A549 treated with CpdA at 1 μM for 4 hours (cell line): ENCODE measurements at places on chromosomes 12 and 14. TPM values are rescaled to one million over a fixed set of nuclear protein-coding genes. Genes with fewer than 3 reads are reported as not detected.

Gene SART3
- total RNA-seq, result 41.3 to 50.5 TPM (median 42.2 TPM) in 5 replicates

Gene LRP1-AS
- not detected in 5 replicates for total RNA-seq

Gene MIP
- total RNA-seq, result 0.14 to 0.26 TPM (median 0.20 TPM) in 3 of 5 replicates, not detected in the others

Gene KCNH3
- 2.4 to 3.0 TPM (median 2.9 TPM) in 5 replicates for total RNA-seq

Gene BATF
- total RNA-seq, result not detected in 5 replicates

Gene FOXG1
- total RNA-seq, result 0.09 to 0.17 TPM (median 0.10 TPM) in 5 replicates

Gene MLXIP
- total RNA-seq, result 22.0 to 31.3 TPM (median 26.0 TPM) in 5 replicates

Gene ZNF84
- total RNA-seq, result 11.8 to 15.7 TPM (median 12.4 TPM) in 5 replicates

Gene KRT84
- total RNA-seq, result not detected in 5 replicates

Gene RPL10L
- not detected in 5 replicates for total RNA-seq

Gene TMEM229B
- total RNA-seq, result 0.17 to 0.57 TPM (median 0.24 TPM) in 5 replicates

Gene SPX
- total RNA-seq, result 1.3 to 2.1 TPM (median 2.0 TPM) in 5 replicates

Gene ANKRD33
- total RNA-seq, result 0.08 TPM in 1 of 5 replicates, not detected in the others

Gene SERPINA12
- total RNA-seq, result not detected in 5 replicates

Gene MAP1LC3B2
- total RNA-seq, result 0.94 to 2.6 TPM (median 1.6 TPM) in 5 replicates
